DMS79 (cell line): ENCODE measurements at places on chromosomes 1 and 21.

DNA sequence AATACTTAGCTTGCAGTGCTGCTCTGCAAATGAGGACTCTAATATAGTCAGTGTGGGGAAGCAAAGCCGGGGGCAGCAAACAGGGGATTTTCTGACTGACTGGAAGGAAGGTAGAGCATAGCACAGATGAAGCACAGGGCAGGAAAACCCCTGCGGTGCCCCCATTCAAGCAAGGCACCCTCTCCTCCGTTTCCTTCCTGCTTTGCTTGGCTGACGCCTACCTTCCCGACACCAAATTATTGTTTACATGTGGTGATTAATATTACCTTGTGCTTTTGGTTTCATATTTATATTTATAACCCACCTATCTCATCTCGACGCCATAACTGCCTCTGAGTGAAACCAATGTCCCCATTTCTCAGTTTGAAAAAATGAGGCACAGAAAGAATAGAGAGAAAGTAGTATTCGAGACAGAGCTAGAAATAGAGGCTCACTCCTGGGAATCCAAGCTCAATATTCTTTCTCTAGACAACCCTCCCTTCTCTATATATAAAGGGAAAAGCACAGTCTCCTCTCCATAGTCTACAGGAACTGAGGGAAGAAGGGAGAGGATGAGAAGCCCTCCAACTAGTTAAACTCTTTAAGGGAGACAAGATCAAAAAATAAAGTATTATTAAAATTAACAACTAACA lies 41.3 kb downstream of the PIK3C2B start:
- DNase-seq = no peak

GRCh38 chr1:87718241-87718950 lies 389.7 kb downstream of the LMO4 start:
- DNase-seq = no peak

DNA sequence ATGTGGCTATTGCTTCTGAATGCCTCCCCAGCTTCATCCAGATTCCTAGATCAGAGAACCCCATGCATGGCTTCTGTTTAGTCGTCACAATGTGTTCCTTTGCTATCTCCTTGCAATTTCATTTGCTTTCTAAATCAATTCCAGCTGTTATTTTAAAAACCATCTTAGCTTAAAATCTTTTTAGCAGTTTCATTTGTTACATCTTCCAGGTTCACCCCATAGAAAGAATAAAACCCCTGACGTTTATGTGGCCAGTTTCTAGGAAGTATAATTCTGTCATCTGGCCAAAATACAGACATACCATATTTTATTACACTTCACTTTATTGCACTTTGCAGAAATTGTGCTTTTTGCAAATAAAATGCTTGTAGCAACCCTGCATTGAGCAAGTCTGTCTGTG lies 278.4 kb downstream of the PTPRC start:
- no peak for DNase-seq

DNA sequence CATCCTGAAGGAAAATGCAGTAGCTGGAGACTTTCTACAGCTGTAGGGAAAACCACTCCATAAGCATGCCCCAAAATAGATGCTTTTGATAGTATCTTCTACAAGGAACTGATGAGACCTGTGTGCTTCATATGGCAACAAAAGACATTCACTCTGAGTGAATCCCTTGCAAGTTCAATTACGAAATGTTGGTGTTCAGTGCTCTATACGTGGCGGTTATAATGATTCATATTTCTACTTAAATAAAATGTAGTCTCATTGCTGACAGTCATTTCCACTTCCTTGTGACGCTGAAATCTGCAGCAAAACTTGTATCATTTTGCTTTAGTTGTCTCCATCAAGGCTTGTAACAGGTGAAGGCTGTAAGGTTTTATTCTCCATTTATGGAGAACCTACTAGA lies 20.6 kb downstream of the TOR1AIP2 start:
- no peak for DNase-seq

GRCh38 chr1:28509705-28510272 lies 3.9 kb downstream of the RCC1 start:
- no peak for DNase-seq

GRCh38 chr21:36246080-36246631 lies 73.8 kb upstream of the MORC3 start:
- no peak for DNase-seq

- no peak for DNase-seq
These were observed 842 bp upstream of the ZC3H12A start for GRCh38 chr1:37473431-37474045.

DNA sequence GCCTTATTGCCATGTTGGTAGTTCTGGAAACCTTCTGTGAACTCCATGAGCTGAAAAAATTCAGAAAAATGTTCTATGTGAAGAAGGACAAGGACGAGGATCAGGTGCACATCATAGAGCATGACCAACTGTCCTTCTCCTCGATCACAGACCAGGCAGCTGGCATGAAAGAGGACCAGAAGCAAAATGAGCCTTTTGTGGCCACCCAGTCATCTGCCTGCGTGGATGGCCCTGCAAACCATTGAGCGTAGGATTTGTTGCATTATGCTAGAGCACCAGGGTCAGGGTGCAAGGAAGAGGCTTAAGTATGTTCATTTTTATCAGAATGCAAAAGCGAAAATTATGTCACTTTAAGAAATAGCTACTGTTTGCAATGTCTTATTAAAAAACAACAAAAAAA lies 57.4 kb downstream of the KCNK1 start:
- no peak for DNase-seq

GRCh38 chr1:2174348-2175054 lies 20.1 kb downstream of the FAAP20 start:
- DNase-seq = peak; percentile 21

GRCh38 chr21:42532466-42533181 lies 19.0 kb downstream of the SLC37A1 start:
- no peak for DNase-seq

DNA sequence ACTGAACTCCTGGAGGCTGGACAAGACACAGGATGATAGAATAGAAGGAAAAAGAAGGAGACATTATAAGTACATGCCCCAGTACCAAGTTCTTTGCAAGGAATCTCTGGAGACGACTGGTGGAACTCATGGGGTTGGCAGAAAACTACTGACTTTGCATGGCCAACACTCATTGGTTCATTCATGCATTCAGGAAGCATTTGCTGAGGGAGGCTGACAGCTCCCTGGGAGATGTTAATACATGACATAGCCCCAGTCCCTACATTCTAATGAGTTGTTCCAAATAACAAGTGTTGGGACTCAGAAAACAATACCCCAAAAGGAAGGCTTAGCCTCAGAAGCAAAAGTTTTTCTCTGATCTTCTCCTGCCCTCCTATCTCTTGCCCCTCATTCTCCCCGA lies 172.8 kb upstream of the IRF2BP2 start:
- DNase-seq = no peak

DNA sequence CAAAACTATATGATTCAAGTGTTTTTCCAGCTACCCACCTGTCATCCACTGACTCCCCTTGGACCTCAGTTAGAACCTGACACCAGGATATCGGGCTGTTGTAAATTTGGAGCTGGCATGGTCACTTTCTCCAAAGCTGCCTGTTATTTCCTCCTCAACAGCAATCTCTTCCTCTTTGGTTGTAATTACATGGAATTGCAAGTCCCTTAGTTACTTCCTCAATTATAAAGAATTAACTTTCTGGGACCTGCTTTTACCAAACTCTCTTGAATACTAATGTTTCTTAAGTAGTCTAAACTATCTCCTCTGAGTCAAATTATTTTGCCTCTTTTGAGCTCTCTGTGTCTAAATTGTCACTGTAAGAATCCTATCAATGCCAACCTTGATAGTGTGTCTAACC lies 150.3 kb upstream of the SGIP1 start:
- DNase-seq = no peak

DNA sequence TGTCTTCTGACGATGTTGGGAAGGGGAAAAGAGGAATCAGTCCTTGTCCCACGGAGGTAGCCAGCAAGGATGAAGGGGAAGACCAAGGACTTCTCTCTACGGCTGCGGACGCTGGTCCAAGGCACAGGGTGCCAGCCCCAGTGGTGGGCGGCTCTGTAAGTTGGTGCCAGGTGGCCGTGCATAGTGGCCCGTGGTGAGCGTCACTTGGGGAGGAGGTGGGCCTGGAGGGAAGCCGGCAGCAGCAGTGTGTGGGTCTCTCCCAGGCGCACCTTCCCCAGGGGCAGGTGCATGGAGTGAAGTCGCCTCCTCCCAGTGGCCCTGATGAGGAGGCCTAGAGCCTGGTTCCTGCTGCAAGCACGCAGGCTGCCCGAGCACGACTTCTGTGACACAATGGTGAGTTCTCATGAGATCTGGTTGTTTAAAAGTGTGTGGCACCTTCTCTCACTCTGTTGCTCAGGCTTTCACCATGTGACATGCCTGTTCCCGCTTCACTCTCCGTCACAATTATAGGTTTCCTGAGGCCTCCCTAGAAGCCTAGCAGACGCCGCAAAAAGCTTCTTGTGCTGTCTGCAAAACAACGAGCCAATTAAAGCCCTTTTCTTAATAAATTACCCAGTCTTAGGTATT lies 43.6 kb upstream of the TIAM1 start:
- DNase-seq = no peak

DNA sequence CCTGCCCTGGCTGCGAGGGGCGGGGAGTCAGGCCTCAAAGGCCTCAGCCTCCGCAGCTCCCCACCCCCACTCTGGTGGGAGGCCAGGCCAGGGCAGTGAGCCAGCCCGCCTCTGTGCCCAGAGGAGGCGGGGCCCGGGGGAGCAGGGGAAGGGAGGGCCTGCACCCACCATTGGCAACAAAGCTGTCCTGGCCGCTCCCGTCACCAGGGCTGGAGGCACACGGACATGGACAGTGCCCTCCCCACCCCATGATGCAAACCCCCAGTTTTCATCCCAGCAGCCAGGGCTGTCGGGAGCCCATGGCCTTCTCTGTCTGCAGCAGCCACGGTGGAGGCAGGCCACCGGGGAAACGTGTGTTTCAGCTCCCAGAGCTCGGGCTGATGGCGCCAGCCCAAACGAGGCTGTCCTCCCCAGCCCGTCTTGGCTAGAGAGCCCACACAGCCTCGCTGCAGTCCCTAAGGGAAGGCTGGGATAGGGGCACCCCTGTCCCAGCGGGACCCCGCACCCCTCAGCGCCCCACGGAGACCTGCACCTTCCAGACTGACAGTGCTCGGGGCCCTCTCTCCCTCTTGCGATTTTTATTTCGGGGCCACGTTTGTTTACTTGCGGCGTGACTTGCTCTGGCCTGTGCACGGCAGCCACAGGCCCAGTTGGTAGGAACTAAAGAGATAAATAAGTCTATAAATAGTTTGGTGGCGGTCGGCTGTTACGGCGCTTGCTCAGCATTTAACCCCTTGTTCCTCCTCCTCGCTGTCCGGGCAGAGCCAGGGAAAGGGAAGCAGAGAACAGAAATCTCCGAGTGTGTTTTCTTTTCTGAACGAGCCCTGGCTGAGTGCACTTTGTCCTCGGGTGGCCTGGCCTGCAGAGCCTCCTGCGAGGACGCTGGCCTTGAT lies 101.8 kb downstream of the PRDM16 start:
- DNase-seq = peak; percentile 89

GRCh38 chr1:89990976-89991831 lies 3.7 kb upstream of the ZNF326 start:
- no peak for DNase-seq

DNA sequence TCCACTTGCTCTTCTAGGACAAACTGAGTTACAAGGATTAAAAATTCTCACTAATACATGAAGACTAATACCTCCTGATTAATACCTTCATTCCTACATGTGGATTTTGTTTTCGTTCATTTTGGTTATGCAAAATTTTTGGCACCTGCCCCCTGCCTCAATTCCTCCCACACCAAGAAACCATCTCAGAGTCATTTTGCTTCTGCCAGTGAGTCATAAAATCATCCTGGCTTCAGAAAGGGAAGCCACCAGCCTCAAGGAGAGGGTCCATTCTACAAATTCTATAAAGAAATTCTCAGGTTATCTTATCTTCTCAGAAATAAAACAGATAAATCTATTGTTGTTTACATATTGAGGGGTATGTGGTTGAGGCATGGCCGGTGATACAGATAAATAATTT lies 103.2 kb upstream of the COA6 start:
- DNase-seq = no peak

- DNase-seq = no peak
These were observed 9.4 kb downstream of the LAMB3 start for GRCh38 chr1:209642816-209643215.

- DNase-seq = no peak
These were observed 184.3 kb upstream of the LMO4 start for GRCh38 chr1:87144316-87144895.

DNA sequence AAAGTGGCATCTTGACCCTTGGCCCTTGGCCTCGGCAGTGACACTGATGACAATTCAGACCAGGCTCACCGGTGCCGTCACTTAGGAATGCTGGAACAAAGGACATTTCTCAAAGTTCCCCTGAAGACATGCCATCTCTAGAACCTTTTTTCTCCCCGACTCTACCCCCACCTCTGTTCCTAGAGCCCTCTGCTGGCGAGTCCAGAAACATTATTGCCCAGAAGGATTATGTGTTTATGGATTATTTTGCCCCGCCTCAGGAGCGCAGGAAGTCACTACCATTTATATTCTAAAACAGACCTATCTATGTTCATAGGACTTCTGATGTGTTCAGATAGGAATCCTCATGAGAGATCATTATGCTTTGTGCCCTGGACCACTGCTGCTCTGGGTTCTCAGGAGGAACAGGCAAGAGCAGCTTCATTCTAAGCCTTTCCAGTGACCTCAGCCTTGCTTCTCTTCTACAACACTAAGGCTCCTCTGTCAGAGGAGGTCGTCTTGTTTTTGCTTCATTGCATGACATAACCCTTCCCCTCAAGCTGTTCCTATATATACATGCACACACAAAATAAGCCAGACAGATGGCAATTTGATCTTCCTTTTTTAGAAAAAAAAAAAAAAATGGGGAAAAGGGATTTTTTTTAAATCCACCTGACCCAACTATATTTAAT lies 12.4 kb upstream of the SHISA4 start:
- DNase-seq = no peak

- DNase-seq = no peak
These were observed 72.8 kb upstream of the MAP10 start for GRCh38 chr1:232732344-232732910.

DNA sequence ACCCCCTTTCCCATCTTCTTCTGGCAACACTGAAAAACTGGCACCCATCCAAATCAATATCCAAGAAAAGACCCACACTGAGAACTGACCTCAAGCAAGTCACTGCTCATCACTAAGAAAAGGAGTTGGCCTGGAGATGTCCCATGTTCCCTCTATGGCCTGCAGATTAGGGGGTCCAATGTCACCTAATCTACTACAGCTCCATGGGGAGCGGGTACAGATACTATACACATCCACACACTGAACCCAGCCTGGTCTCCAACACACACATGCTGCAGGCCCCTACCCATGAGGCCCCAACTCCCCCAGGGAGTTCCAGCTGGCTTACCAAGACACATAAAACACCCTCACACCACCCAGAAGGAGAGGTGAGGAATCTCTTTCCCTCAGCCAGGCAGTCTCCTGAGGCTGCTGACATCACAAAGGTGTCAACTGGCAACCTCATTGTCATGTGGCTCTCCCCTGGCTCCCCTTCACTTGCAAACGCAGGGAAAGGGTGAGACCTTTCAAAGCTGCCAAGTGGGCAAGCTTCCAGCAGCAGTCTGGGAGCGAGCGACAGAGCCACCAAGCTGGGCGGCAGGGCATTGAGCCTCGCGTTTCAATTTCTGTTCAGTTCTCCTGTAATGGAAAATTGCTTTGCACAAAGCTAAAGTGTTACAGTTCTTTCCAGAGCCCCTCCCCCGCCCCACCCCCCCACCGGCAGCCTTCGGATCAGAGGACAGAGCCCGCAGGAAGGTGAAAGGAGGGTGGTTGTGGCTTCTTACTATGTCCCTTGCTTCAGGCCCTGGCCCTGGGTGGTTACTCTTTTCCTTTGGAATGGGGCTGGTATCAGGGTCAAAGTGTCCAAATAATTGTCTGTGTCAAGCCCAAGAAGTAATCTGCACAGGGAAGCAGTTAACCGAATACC lies at the start of gene LRRC52:
Gene LRRC52 (plus strand): TSS at position 469 of the 907 bp plus-strand sequence. CDS start 297 bp downstream, at position 766.
- DNase-seq = peak; percentile 94

- no peak for DNase-seq
These were observed 14.0 kb upstream of the LIN9 start for GRCh38 chr1:226322986-226323385.
